ENCODE measurements at places on chromosomes 6 and 20.
A peak's percentile ranks its signal among the peaks of the same experiment; 100 is the strongest.

- H3K4me1 ChIP-seq, result no peaks in the 10 kb centered on the region
- H3K27ac ChIP-seq, result no peak overlapping the region
- H3K4me3 ChIP-seq, result no peak overlapping the region
- no peaks in the 10 kb centered on the region for H3K36me3 ChIP-seq
- no peaks in the 10 kb centered on the region for H3K27me3 ChIP-seq
Observed at GRCh38 chr6:133613211-133613610, 275.7 kb upstream of the TCF21 start.

GRCh38 chr20:48070991-48071652, 285.8 kb upstream of the SULF2 start:
- H3K27ac ChIP-seq, result peak overlapping the region; percentile 4
- no peaks in the 10 kb centered on the region for H3K36me3 ChIP-seq
- no peaks in the 10 kb centered on the region for H3K27me3 ChIP-seq
- H3K4me3 ChIP-seq, result no peak overlapping the region
- H3K4me1 ChIP-seq, result no peaks in the 10 kb centered on the region

DNA sequence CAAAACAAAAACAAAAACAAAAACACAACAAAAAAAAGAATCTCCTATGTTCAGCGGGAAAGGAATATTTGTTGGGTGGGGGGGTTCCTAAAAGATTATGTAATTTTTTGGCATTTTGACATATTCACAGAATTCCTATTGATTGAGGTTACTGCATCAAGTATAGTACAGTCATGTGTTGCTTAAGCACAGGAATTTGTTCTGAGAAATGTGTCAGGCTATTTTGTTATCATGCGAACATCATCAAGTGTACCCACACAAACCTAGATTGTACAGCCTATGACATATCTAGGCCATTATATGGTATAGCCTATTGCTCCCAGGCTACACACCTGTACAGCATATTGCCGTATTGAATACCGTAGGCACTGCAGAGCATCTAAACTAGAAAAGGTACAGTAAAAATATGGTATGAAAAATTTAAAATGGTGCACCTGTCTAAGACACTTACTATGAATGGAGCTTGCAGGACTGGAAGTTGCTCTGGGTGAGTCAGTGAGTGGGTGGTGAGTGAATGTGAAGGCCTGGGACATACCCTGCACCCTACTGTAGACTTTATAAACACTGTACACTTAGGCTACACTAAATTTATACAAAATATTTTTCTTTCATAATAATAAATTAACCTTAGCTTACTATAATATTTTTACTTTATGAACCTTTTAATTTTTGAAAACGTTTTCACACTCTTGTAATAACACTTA, 110.6 kb downstream of the CDKAL1 start:
- no peak overlapping the region for H3K27ac ChIP-seq
- no peaks in the 10 kb centered on the region for H3K4me1 ChIP-seq
- no peaks in the 10 kb centered on the region for H3K27me3 ChIP-seq
- peaks cover 4% of the 10 kb centered on the region for H3K36me3 ChIP-seq
- no peak overlapping the region for H3K4me3 ChIP-seq
- DNase-seq, result no peak

GRCh38 chr6:168216751-168217191, 102.8 kb downstream of the DACT2 start:
- H3K27me3 ChIP-seq, result no peaks in the 10 kb centered on the region
- H3K4me1 ChIP-seq, result no peaks in the 10 kb centered on the region
- H3K4me3 ChIP-seq, result no peak overlapping the region
- no peak overlapping the region for H3K27ac ChIP-seq
- no peaks in the 10 kb centered on the region for H3K36me3 ChIP-seq

DNA sequence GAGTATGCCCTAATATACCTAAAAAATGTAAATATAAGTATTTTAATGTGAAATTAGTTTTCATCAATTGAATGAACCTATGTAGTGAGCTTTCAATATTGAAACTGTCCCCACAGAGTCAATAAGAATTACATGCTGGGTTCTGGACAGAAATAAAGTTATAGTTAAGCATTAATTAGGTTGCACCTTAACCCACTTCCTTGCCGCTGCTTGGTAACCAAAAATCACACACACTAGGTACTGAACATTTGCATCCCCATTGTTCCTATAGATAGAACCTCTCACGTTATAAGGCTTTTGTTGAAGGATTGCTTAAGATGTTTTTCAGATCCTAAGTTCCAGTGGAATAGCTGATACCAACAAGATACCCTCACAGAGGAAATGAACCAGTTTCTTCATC, 237.1 kb upstream of the OPRM1 start:
- no peaks in the 10 kb centered on the region for H3K27me3 ChIP-seq
- H3K4me1 ChIP-seq, result no peaks in the 10 kb centered on the region
- DNase-seq, result no peak
- H3K27ac ChIP-seq, result no peak overlapping the region
